A549 treated with CORT108297 at 1 μM for 4 hours (cell line): ENCODE measurements at places on chromosomes 6 and 20. TPM values are rescaled to one million over a fixed set of nuclear protein-coding genes. Genes with fewer than 3 reads are reported as not detected.

Gene GJE1
- total RNA-seq = not detected in 5 replicates

Gene TGM2
- total RNA-seq = 302 to 496 TPM (median 426 TPM) in 5 replicates

Gene GJA1
- 60.6 to 85.8 TPM (median 77.1 TPM) in 5 replicates for total RNA-seq

Gene THBS2
- not detected in 5 replicates for total RNA-seq

Gene NR2E1
- total RNA-seq = 0.03 to 0.09 TPM (median 0.04 TPM) in 4 of 5 replicates, not detected in the other

Gene HDGFL1
- not detected in 5 replicates for total RNA-seq

Gene PRDM1
- total RNA-seq = 4.0 to 5.5 TPM (median 4.8 TPM) in 5 replicates
